ENCODE measurements at places on chromosomes 3 and 15.
A peak's percentile ranks its signal among the peaks of the same experiment; 100 is the strongest.

DNA sequence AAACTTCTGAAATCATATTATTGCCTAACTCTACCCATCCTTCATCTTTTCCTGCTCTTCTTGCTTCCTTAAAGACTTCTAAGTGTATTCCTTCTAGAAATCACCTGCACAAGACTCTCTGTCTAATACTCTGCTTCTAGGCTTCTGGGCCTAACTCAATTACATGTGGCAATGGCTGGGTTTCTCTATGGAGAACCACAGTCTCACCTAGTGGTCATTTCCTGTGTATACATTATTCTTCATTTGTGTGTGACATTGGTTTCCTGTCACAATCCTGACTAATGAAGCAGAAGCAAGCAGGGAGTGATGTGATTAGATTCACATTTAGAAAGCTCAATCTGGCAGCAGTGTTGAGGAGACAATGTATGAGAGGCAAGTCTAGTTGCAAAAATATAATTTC is 16.9 kb upstream of the CLDN1 start:
- DNase-seq: no peak

DNA sequence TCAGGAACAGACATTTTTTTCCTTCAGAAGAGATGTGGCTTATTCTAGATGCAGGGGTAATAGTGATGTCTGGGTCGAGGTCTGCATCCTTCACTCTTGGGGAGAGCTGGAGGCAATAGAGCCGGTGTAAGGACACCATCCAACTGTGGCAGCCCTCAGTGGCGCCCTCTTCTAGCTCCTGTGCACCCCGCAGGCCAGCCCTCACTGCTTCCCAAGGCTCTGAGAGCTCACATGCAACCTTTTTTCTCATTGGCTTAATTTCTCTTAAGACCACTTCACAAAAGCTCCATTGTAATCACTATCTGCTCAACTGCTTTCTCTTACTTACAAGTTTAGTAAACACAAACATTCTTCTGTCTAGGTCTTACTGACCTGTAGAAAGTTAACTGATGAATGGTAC is 3.9 kb upstream of the VPS8 start:
- DNase-seq: no peak

DNA sequence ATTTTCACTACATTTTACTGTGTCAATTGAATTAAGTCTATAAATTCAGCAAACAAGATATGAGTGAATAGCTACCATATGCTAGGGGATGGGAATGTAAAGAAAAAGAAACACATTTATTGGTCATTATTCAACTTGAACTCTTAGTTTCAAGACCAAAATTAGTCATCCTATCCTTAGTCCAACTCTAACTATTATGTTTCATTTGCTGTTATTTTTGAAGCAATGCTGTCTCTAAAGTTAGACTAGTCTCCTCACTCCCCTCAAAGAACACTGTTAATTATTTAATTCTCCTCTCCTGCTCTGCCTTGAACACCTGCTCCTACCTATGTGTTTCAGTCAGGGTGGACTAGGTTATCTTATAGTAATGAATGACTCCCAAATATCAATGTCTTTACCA is 920.9 kb downstream of the TUSC7 start:
- DNase-seq: no peak

- DNase-seq: peak; percentile 15
Observed at GRCh38 chr15:25437777-25438600, 835 bp downstream of the UBE3A start.

DNA sequence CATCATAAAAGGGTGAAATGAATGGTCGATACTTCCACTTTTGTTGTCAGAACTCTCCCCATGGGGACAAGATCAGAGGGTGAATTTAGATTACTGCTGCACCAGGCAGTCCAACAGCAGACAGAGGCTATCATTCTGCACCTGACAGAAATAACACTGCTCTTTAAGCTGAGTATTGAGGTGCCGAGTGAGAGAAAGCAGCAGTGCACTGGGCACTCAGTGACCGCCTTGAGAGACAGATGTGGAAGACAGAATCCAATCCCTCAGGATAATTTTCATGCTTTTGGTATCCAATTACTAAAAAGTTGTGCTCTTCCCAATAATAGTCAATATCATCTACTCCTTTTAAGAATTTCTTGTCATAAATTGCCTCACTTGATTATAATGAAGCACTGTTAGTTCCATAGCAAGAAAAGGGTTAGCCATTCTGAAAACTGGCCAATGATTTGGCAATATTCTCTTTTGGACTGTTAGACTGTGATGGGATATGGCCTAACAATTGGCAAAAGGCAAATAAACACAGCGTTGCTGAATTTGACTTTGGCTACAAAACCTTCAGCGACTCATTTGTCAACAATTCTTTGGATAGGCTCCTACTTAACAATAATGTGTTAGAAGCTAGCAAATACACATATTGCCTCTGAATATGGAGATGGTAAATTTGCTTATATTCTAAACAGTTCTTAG is 5.5 kb downstream of the FGF7 start:
- no peak for DNase-seq

DNA sequence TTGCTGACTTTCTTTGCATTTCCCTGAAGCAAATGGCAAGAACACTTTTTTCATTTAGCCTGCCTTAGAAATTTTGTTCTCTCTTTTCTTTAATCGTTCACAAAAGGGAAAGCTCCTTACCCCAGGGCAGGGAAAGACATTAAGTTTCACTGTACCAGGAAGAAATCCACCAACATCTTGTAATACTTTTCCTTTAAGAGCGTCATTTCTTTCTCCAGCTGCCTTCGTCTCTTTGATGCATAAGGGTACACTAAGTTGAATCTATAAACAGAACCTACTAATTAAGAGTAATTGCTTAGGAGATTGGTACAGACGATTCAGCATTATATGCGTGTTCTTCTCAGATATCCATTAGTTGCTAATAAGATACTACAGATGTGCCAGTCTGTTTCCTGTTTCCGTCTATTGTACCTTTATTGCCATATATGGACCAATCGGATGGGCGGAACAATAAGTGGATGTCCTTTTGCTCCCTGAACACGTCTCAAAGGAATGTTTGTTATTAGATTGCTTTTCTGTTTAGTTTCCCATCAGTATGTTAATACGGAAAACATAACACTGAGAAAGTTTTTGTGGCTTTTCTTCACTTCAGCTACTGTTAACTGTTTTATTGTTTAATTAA is 276.7 kb upstream of the RARB start:
- no peak for DNase-seq

- no peak for DNase-seq
Observed at GRCh38 chr3:15723624-15723884, 74.2 kb downstream of the ANKRD28 start.

GRCh38 chr3:171776411-171776810 is 33.9 kb downstream of the PLD1 start:
- no peak for DNase-seq

GRCh38 chr3:89405176-89405575 is 297.8 kb downstream of the EPHA3 start:
- no peak for DNase-seq

GRCh38 chr3:188326111-188326510 is 172.2 kb downstream of the LPP start:
- DNase-seq: no peak

GRCh38 chr3:76365275-76365674 is 579.9 kb upstream of the ZNF717 start:
- DNase-seq: no peak

DNA sequence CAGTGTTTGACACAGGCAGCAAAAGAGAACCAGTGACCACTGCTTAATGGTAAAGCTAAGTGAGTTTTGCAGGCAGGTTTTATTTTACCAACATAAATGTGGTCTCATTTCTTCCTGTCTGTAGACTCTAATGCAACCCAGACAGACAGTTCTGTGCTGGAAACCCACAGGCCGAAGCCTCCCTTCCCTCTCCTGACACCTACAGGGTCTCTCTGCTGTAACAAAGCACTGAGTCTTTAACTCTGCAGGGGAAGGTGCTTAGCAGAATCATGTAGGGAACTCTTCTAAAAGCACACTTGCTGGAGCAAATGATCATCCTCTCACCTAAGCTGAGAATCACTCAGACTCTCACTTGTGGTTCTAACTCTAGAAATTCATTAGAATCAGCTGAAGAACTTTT is 200.3 kb downstream of the KBTBD8 start:
- no peak for DNase-seq

DNA sequence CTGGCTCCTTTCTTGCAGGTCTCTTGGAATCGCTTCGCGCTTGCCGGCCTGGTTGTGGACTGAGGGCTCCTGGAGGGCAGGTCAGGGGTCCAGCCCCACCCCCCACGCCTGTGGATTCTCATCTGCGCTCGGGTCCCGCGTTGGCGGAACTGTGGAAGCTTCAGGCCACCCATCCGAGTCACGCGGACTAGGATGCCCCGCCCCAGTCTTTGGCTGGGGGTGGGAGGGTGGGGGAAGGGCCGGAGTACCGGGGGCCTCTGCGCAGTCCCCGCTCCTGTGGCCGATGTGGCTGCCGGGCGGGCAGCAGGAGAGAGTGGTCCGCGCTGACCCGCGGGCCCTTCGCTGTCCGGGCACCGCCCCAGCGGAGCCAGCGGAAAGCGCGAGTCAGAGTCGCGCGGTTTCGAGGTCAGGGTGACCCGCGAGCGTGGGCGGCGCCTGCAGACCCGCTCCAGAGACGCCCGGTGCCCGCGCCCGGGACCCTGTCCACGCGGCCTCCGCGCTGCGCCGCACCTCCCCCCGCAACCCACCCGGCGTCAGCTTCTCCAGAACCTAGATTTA is 114.2 kb downstream of the KLF13 start:
- DNase-seq: no peak

GRCh38 chr3:165837058-165837525 is at the start of gene BCHE:
Gene BCHE, minus strand, starts transcription at chr3:165837423. Its CDS starts 6,390 bp downstream, at chr3:165831033.
- DNase-seq: no peak

DNA sequence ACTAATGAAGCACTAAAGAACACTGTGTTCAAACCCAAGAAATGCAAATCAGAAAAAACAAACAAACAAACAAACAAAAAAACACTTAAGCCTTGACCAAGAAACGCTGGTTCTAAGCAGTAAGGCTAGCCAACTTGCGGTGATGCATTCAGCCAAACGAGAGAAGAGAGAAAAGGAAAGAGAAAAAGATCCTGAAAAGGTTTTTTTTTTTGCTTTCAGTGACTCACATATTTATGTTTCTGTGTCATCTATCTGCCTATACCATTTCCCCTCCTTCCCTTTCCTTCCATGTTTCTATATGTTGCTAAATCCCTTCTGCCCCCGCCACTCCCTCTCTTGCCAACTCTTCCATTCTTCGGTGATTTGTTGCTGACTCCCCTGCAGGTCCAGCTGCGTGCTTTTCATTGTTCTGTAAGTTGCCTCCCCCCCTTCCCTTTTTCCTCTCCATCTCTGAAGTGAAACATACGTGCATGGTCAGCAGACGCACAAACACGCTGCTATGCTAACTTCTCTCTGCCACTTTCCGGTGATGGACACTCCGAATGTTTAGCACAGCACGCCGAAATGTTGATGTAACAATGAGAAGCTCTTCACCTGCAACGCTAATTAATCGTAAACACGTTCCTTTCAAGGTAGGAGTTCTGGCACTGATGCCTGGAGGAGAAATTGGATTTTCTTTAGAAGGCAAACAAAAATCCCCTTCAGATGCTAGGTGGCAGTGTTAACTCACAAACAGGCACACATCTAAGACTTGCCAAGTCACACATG is 154.4 kb downstream of the TUSC7 start:
- no peak for DNase-seq

GRCh38 chr15:100158356-100158755 is 183.4 kb downstream of the ADAMTS17 start:
- DNase-seq: no peak

- DNase-seq: no peak
Observed at GRCh38 chr3:4823986-4824925, 155.0 kb upstream of the BHLHE40 start.

GRCh38 chr3:106261915-106262683 is 393.3 kb upstream of the CBLB start:
- DNase-seq: no peak

DNA sequence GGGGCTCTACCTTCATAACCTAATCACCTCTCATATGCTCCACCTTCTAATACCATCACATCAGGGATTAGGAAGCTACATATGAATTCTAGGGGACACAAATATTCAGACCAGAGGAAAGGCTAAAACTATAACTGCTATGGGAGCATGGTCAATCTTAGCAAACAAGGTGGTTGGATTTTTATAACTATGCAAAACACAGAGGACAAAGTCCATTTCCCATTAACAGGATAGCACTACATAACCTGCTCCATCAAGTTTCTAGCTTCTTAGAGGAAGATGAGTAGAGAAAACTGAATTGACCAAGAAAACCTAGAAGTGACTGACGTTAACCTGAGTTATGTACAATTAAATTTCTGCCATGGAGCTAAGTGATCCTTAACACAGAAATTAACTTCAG is 398.6 kb downstream of the TBL1XR1 start:
- DNase-seq: no peak

DNA sequence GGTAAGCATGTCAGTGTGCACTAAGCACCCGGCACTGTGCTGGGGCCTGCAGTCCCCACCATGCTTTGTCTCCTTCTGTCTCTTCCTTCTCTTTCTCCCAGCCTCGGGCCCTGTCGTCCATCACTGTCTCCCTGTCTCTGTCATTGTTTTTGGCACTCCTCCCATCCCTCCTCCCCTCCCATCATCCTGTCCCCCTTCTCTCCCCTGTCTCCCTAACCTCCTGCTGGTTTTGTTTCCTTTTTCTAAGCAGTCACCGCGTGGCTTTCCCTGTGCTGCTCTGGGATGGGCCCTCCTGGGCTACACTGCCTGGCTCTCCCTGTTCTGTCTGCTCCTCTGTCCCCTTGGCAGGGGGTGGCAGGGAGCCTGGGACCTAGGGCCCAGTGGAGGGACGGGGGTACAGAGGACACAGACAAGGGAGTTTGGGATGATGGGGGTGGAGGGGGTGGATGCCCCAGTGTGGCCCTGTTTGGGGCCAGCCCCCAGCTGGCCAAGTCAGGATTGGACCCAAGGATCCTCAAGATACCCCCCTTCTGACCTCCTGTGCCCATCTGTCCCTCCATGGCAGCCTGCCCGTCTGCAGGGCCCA is 5.7 kb downstream of the CHST13 start:
- DNase-seq: no peak

DNA sequence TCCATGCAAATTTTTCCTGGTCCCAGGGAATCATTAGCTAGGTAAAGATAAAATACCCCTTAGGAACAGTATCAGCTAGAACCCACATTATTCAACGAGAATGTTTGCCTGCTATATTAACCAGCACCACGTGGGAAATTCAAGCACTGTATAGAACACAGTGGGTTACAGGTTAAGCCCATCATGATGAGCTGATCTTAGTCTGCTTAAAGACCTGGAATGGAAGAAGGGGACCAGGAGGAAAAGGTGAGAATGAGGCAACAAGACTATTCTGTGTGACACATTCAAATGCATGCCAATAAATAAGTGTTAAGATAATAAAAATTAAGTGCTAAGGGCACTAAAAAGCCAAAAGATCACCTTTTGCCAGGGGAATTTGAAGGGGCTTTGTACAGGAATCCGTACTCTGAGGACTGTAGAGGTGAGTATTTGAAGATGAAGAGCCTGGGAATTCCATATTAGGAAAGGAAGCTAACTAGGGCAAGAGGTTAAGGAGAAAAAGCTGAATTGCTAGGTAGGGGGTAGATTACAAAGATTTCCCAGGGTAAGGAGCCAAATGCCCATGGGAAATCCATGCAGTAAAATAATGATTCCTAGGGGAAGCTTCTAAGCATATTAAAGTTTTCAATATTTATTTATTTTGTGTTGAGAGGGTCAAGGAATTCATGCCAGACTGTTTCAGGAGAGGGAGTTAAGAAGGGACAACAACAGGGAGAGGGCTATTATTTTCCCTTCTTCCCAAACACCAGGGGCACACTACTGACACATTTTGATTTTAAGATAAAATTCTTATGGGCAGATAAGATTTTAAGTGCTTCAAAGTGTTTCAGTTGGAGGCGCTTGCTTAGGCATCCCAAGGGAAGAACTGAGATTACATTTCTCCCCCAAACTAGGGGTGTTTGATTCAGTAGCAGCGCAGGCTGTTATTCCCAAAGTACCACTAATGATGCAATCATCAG is 2.3 kb upstream of the MED12L start:
- DNase-seq: no peak

- no peak for DNase-seq
Observed at GRCh38 chr15:96285305-96285704, 45.2 kb upstream of the NR2F2 start.

Data from activated T-helper 1 cell treated with anti-CD3 and anti-CD28 coated beads, Interleukin-2, amount 50 U/mL, for 16 hours (primary cell).